ENCODE measurements at places on chromosomes 16 and 17.
A peak's percentile ranks its signal among the peaks of the same experiment; 100 is the strongest.

DNA sequence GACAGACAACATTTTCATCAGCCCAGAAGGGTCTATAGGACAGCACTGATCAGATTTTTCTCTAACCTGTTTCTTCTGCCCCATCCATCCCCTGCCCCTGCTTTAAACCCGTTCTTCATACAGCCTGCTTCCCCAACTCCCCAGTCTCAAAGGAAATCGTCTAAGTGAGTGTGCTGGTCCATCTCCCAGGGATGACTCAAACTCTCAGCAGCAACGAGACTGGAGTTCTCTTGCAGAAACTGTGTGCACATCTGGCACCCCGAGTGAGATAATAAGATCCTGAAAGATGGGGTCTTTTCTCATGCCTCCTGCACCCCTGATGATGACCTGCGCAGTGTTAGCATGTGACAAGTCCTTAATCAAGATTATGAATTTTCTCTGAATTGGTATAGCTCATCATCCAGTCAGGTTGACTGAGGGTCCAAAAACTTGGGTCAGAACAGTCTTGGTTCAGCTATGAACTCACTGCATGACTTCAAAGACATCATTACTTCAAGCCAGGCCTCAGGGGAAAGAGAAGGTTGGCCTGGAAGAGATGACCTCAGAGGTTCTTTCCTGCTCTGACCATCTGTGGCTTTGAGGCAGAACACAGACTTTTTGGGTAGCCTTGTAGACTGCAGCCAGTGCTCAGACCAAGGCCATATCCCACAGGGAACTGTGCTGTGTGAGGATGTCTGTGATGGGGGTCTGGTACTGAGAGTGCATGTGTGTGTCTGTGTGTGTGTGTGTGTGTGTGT lies 117.9 kb downstream of the SPACA3 start:
- DNase-seq: no peak

DNA sequence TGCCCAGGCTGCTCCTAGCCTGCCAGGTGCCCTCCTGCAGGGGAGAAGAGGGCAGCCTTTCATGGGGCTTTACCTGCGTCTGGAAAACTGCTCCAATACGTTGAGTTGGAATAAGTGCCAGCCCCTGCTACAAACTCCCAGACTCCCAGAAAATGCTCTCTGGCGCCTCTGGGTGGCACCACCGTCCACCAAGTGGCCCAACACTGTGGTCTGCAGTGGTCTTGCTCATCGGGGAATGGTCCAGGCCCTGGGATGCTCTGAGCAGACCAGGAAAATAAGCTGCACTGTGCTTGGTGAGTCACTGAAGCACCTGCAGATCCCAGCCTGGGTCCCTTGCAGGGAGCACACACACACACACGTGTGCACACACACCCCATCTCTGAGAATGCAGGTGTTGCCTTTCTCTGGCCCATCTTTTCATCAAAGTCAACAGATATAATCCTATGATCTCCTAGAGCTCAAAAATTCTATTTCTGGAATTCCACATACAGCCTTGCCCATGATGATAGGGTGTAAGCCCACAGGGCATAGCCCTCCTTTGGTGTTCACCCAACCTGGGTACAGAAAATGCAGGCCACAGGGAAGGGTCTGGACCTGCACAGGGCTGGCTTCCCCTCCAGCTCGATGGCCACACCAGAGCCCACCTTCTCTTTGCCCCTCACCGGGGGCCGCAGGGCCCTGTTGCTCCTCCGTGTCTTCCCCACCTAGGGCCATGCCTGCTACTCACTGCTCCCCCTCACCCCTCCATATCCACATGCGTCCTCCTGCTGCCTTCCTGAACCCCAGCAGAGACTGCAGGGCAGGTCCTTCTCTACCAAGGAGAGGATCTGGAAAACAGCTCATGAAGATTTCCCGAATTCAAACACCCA lies 20.5 kb downstream of the CDIP1 start:
- DNase-seq: peak; percentile 60

DNA sequence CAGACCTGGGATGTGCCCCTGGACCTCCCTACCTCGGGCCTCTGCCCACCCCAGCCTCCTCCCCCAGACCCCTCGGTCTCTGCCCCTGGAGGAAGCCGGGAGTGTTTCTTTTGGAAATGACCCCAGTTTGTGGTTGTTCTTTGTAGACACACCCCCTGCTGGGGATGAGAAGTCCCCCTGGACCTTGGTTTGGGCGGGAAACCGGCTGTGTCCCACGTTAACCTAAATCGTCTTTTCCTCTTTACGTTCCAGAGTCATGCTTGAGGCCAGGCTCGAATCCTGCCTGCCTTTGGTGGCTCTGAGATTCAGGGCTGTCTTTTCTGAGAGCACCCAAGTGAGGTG lies 116.6 kb downstream of the METRNL start:
- no peak for DNase-seq

DNA sequence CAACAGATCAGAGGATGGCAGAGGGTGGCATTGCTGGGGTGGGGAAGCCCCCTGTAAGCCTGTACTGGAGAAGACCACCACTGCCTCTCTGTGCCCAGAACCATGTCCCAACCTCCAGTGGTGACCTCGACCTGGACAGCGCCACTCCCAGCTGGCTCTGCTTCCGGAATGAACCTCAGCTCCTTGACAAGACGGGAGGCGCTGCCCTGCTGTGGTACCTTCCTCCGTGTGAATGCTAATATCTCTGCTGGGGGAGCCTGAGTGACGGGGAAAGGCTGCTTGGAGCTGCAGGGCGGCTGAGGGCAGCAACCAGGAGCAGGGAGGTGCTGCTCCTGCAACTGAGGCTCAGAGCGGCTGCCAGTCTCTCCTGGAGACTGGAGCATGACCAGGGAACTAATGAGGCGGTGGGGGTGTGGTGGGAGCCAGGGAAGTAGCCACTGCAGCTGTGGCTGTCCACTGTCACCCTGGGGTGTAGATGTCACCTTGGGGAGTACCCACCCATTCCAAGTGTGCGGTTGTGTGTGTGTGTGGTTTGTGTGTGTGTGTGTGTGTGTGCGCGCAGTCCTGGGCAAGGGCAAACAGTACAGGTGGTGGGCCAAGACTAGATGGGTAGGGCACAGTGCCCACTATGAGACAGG lies 6.2 kb downstream of the PRCD start:
- no peak for DNase-seq

DNA sequence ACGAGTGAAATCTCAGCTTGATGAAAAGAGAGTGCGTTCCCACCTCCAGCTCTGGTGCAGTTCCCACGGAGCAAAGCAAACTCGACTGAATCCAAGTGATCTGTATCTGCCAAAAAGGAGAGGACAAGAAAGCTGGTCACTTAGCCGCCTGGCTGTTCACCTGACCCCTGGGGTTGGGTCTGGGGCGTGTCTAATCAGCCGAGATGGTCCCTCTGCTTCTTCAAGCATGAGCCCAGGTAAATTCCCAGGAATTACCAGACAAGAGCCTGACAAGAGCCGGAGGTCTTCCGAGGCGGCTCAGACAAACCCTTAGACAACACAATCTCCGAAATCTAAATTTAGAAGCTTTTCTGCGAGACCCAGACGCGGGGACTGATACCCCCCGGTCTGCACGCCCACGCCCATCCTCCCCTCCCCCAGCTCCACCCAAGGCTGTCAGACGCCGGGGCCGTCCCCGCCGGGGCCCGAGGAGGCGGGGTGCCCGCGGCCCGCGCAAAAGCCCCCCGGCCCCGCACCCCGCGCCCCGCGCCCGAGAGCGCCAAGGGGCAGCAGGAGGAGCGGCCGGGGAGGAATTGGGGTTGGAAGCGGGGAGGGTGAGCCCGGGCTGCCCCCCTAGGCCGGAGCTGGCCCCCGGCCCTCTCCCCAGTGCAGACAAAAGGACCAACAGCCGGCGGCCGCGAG lies 674 bp downstream of the ZNF821 start:
- no peak for DNase-seq

DNA sequence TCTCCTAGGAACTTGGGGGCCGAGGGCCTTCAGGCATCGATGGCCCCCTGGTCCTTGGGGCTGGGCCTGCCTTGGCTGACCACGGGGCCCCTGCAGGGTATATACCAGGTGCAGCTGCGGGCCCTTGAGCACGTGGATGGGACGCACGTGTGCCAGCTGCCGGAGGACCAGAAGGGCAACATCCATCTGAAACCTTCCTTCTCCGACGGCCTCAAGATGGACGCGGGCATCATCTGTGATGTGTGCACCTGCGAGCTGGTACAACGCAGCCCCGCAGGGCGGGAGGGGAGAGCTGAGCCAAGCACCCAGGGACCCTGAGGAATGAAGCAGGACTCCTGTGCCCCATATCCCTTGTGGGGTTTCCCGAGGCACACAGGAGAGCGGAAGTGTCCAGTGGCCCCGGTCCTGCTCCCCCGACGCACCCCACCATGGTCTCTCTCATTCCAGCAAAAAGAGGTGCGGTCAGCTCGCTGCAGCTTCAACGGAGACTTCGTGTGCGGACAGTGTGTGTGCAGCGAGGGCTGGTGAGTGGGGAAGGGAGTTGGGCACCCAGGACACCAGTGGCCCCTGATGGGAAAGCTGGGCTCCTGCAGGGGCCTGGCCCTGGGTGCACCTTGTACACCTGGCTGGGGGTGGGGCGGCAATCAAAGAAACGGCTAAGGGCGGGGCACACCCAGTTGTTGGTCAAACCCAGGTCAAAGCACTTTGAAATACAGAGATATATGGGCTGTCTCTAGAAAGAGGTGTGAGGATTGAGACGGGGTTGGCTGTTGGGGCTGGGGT lies 10.6 kb downstream of the ITGB4 start:
- no peak for DNase-seq

GRCh38 chr17:5793157-5793556 lies 208.8 kb upstream of the NLRP1 start:
- DNase-seq: no peak

Data from SHP77 (cell line).